Umbilical cord (tissue), 2 donors: ENCODE measurements at places on chromosomes 12 and 14. TPM values are rescaled to one million over a fixed set of nuclear protein-coding genes. Genes with fewer than 3 reads are reported as not detected.

DNA sequence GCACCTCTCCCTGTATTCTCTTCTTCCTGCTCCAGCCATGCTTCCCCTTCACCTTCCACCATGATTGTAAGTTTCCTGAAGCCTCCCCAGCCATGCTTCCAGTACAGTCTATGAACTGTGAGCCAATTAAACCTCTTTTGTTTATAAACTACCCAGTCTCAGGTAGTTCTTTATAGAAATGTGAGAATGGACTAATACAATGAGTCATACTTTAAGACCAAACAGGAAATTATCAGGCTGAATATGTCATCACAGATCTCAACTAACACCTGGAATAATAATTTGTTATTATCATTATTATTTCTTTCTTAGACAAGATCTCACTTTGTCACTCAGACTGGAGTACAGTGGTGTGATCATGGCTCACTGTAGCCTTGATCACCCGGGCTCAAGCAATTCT is 85.4 kb downstream of the KCNMB4 start:
- no peak for DNase-seq

DNA sequence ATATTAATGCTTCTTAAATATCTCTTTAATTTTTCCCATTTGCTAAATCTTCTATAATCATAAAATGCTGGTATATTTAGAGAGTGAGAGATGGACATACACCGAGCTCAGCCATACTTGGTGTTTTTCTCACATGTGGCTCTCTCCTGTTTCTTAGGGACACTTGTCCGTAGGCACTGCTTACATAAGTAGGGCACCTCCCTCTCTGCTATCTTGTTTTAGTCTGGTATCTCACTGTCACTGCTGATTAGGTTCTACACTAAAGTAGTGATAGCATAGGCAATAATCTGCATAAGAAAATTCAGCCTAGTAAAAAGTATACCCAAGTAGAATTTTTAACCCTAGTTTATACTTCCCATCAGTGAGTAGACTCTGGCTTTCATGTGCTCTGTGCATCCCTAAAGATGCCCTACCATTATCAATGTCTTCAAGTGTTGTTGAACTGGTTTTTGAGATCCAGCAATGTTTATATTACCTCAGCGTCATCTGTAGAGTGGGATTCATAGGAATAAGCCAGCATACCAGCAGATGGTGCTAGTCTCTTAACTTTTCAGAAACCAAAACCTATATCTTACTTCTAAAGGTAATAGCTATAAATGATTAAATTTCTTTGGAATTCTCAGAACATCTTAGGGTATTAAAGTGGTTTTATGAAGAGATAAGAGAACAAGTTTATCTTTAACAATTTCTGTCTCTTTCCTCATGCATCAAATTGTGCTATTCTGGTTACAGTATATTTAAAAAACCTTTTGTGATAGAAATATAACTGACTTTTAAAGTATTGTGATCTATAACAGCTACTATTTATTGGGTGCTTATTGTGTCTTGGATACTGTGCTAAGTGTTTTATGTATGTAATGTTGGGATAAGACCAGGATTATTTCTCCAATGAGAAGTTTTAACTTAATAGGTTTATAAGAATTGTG is 32.9 kb downstream of the ARID2 start:
- peak; percentile 69 for DNase-seq

GRCh38 chr14:88599326-88599725 is 36.5 kb downstream of the ZC3H14 start:
- DNase-seq, result no peak

The IRAK4 gene
- total RNA-seq, result 27.0 TPM

The SCNN1A gene
- total RNA-seq, result 2.2 TPM

- no peak for DNase-seq
Measured at GRCh38 chr12:79563021-79563740, 127.6 kb downstream of the PAWR start.

DNA sequence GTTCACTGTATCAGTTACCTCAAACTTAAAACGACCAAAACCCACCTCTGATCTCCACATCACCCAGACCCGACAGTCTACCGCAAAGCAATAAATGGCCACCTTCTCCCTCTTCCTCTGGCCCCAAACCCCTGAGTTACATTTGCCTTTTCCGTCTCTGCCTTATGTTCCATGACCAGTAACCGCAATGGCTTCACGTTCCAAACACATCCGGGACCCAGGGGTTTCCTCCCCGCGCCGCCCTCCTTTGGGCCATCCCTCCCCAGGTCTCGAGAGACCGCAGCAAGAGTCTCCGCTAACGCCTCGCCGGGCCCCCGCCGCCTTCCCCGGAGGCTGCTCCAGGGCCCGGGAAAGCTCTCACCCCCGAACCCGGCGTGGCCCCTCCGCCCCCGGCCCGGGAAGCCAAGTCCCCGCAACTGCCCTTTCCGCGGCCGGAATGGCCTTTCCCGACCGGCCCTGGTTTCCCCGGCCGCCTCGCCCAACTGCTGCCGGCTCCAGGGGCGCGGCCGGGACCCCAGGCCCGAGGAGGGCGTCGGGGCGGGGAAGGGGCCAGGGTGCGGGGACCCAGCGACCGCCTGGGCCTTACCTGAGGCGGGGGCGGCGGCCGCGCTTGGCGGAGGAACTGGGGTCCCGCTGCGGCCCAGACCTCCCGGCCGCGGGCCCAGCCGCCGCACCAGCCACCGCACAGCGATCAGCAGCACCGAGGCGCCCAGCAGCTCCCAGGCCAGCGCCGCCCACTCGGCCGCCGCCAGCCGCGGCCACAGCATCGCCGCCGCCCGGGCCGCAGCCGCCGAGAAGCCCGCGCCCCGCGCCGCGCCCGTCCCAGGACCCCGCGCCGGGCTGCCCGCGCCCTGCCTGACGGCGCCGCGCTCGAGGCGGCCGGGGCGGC is at the start of gene ANKLE2:
ANKLE2 (minus strand) TSS at position 801 of the 889 bp plus-strand sequence; CDS start at position 767, 34 bp downstream.
- peak; percentile 30 for DNase-seq

GRCh38 chr12:21308785-21309184 is 25.9 kb downstream of the SLCO1A2 start:
- DNase-seq, result no peak

DNA sequence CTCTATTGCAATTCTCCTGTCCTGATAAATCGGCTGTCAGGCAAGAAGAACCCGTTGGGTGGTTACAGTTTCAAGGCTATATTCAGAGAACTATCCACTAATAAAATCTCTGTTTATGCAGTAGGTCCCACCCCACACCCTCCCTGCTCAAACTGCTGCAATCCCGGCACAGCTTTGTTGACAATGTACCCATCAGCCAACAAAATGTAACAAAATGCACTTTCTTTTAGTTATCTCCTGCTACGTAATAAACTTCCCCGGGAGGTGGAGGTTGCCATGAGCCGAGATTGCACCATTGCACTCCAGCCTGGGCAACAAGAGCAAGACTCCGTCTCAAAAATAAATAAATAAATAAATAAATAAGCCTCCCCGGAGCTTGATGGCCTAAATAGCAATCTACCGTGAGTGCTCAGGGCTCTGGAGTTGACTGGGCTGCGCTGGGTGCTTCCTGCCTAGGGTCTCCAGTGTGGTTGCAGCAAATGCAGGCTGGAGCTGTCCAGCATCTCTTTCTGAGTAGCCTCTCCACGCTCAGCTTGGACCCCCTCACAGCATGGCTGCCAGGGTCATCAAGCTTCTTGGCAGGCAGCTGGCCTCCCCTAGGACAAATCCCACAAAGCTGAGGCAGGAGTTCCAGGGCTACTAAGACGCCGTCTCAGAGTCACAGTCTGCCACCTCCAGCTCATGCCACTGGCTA is 43.2 kb upstream of the FBRSL1 start:
- no peak for DNase-seq

DNA sequence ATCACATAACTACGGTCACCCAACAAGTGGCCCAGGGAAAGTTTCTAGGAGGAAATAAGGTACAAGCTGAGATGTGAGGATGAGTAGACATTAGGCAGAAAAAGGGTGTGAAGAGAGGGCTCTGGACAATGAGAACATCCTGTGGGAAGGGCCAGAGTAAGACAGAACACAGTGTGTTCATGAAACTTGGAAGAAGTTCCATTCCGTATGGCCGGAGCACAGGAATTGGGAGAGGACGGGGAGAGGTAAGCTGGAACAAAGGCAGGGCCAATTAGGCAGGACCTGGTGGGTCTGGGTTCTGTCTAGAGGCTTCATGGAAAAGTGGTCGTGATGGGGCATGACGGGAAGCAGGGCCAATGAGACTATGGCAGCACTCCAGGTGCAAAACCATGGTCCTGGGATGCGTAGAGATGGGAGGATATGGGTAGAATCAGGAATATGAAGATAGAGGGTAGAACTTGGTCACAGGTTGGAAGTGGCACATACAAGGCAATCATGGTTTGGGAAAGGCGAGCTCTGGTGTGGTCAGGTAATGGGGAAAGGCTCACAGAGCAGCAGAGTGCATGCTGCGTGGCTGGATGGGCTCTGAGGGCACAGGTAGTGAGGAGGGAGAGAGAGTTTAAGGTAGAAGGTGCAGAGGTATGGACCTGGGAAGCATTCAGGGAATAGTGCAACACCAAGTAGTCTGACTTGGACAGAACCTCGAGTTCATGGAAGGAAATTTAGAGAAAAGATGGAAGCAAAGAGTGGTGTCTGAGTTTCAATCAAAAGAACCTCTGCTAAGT is 93.0 kb downstream of the RFX4 start:
- no peak for DNase-seq
